ENCODE measurements at places on chromosomes 7 and 10.
A peak's percentile ranks its signal among the peaks of the same experiment; 100 is the strongest.

DNA sequence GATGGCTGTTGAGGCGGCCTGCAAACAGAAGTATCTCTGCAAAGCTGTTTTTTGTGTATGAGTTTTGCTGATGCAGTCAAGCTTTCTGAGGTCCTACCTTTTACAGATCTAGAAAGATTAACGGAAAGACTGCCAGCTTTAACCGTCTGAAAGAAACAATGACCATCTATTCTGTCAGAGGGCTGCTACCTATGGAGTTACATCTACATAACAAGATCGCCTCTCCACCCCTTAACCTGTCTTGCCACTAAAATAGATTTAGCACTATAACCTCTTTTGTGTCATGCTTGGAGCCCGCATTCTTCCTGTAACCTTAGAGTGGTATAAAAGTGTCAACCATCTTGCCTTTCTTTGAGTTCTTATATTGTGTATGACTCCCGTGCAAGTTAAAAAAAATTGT lies 291.2 kb downstream of the POM121L12 start:
- no peak for DNase-seq

DNA sequence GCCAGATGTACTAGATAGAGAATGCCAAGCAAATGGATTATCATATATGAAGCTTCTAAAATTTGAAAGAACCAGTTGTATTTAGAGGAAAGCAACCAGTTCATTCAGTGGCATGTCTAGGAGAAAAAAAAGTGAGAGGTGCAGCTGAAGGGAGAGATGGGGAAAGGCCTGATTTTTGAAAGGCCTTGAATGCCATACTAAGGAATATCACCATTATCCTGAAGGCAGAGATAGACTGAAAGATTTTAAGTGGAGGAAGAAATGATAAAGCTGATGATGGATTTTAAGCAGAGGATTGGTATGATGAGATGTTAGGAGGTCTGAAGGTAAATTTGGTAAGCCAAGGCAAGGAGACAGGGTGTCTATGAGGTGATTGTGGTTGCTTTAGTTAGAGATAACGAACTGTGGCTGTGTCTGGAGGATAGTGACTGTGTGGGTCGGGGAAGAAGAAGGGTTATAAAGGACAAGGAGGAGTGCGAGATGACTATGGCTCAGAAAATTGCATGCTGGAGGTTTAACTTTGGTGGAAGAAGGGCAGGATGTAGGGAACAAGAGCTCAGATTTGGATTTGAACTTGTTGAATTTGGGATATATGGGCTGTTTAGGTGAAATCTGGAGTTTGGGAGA lies 330.8 kb downstream of the EXOC4 start:
- no peak for DNase-seq

GRCh38 chr7:5050676-5051075 lies 5.0 kb downstream of the RBAK start:
- no peak for DNase-seq

GRCh38 chr10:50275650-50276235 lies 24.4 kb upstream of the ASAH2 start:
- DNase-seq = peak; percentile 31

GRCh38 chr7:29929018-29929807 lies 60.4 kb downstream of the SCRN1 start:
- no peak for DNase-seq

GRCh38 chr7:78444267-78444666 lies 645.7 kb downstream of the PHTF2 start:
- DNase-seq = no peak

GRCh38 chr7:16926283-16926682 lies 44.5 kb upstream of the AGR3 start:
- DNase-seq = peak; percentile 15

- no peak for DNase-seq
Observed at GRCh38 chr7:33888166-33888565, 17.2 kb upstream of the BMPER start.

DNA sequence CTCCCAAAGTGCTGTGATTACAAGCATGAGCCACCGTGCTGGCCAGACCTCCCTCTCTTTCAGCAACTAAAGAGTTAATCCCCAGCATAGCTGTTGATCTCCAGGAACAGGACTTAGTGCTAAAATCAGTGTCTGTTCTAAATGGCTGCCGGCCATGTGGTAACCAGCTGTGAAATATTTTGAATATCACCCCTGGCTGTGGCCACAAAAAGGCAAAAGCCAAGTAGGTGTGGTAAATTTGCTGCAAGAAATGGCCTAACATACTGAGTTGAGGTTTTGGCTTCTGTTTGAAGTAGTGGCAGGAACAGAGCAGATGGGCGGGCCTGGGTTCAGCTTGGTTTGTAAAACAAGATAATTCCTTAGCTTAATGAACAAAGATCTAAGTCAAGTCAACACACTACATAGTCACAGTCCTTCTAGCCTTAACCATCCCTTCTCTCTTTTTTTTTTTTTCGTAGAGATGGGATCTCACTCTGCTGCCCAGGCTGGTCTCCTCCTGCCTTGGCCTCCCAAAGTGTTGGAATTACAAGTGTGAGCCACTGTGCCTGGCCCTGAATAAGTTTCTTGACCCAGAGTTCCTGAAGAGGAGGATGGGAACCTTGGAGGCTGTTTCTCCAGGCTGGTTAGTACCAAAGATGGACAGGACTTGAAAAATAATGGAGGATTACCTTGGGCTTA lies 22.7 kb upstream of the AGFG2 start:
- peak; percentile 74 for DNase-seq

DNA sequence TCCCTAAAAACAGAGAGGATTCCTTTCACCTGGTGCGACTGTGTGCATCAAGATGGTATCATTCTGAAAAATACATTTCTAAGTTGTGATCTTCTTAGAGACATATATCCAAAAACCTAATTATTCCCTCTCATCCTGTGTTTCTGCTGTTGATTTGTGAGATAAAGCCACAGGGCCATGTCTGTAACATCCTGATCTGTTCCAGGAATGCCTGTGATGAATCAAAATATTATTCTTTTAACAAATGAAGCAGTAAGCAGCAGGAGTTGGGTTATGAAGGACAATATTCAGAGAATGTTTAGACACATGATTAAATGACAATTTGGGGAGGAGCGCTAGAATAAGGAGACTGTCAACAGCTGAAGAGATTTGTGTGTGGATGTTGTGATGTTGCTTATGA lies 731.4 kb downstream of the KCNMA1 start:
- DNase-seq = no peak

DNA sequence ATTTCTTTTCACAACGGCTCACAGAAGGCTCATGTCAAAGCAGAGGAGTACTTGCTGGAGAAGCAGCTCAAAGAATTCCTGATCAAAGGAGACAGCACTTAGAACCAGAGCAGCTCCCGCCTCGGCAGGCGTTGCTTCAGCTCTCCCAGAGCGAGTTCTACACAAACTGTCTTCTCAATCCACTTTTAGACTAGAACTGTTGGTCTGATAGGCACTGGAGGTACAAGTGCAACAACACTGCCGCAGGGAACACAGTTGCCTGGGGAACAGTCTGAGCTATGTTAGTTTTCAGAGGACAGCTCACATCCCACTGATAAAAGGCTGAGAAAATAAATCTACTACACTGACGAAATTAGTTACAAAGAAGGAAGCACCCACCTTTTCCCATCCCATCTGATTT lies 35.4 kb downstream of the CYTH3 start:
- DNase-seq = no peak

- no peak for DNase-seq
Observed at GRCh38 chr10:114320249-114321116, 81.4 kb downstream of the VWA2 start.

GRCh38 chr7:132298790-132299189 lies 277.5 kb downstream of the PLXNA4 start:
- no peak for DNase-seq

DNA sequence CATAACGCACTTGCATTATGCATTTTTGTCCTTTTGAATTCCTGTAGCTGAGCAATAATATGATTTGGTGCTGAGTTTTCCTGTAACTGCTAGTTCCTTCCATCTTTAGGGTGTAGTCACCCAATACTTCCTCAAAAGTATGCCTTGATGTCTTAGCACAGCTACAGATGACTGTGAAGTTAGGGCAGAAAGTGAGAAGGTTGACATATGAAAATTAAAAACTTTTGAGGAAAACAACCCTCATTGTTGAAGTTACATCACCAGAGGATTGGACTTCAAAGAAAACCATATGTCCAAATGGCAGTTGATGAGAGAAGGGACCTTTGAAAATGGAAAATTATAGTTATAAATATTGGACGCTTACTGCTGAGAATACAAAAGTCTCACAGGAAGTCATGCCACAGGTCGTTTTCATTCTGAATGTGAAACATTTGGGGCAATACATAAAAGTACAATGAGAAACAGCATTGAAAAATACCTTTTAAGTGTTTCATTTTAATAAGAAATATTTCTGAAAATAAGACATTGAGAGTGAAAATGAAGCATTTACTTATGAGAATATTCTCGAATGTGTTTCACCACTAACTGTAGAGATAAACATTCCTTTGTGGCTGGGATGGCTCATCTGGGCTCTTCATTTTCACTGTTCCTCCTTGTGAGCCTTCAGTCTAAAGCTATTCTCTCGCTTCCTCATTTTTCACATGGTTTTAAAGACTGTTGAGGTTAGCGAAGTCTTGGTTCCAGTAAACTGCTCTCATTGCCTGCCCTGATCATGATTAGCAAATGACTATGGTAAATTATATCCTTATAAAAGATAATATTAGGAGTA lies 61.4 kb upstream of the NME8 start:
- DNase-seq = peak; percentile 20

DNA sequence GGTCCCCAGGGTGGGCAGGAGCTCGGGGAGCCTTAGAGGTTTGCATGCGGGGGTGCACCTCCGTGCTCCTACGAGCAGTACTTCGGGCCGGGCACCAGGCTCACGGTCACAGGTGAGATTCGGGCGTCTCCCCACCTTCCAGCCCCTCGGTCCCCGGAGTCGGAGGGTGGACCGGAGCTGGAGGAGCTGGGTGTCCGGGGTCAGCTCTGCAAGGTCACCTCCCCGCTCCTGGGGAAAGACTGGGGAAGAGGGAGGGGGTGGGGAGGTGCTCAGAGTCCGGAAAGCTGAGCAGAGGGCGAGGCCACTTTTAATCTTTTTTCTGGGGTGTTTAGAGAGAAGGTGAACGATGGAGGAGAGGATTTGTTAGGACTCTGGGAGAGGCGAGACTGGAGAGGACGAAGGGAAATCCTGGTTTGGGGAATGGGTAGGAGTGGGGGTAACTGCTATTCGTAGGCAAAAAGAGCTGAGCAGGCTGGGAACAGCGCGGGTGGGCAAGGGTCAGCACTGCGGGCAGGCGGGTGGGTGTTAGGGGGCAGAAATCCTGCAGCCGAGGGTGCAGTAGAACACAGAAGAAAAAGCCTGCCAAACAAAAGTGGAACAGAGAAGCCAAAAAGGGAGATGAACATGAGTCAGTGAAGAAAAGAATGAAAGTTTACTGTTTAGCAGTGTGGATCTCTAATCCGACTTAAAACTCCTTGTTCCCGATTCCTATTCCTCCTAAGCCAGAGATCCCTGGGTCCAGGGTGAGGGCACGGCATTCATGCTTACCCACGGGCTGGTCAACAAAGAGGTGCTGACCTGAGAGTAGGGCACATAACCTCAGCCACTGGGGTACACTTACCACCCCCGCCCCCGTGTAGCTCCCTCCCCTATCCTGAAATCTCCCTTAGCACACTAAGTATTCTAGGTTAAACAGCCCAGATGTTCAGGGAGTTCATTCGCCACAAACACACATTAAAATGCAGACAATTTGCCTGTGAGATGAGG lies 26.9 kb downstream of the PRSS2 start:
- peak; percentile 58 for DNase-seq

- no peak for DNase-seq
Observed at GRCh38 chr7:128318691-128319090, 25.0 kb downstream of the RBM28 start.

DNA sequence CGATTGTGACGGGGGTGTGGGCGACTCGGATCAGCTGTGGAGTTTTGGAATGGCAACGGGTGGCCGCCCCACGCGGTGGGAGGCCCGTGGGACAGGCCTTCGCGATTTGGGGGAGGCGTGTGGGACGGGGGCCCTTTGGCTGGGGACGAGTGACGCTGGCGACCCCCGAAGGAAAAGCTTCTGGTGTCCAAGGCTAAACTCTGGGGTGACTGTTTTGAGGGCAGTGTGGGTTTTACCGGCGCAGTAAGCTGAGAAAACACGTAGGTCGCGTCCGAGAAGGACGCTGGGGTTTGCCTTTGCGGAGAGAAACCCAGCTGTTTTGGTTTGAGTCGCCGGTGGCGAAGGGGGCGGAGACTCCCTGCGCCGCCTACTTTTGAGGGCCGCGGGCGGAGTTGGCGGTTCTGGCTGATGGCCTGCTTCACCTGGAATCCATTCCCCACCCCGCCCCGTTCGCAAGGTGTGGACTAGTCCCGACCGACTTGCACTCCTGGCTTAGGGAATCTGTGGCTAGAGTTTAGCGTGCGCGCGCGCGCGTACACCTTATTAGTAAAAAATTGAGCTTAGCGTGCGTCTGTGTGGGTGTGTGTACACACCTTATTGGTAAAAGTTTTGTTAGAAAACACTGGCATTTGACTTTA lies 606 bp downstream of the TAX1BP1 start:
- DNase-seq = peak; percentile 89

GRCh38 chr7:24298696-24299095 lies 14.7 kb downstream of the NPY start:
- no peak for DNase-seq

- DNase-seq = no peak
Observed at GRCh38 chr10:105207476-105207995, 566.4 kb downstream of the SORCS3 start.

- no peak for DNase-seq
Observed at GRCh38 chr7:74027683-74028320, at the start of gene ELN. Gene ELN (plus strand): TSS chr7:74028173. CDS start chr7:74028188, 15 bp downstream.

- no peak for DNase-seq
Observed at GRCh38 chr7:485188-486081, 34.2 kb downstream of the PDGFA start.

DNA sequence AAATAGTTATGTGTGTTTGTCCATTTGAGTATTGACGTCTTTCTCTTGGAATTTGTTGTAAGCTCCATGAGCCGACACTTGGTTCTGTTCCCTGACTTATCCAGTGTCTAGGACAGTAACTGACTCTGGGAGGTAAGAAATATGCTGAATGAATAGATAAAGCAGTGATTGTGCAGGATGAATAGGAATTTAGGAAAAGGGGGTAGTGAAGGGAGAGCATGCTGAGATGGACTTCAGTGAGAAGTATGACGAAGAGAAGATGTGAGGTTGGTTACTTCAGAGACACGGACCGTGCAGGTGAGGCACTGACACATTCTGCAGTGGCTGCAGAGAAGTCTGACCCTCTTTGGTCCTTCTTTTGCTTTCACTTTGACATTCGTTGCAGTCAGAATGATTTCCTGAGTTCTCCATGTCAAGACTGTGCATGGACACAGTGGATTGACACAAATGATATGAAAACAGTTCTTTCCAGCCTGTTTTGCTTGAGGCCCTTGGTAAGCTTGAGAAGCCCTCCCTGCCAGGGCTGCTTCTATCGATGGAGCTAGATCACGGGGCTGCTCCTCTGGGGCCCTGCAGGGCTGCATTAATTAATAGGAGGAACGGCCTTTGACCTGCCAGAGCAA lies 261.5 kb upstream of the SORCS1 start:
- DNase-seq = no peak

- DNase-seq = no peak
Observed at GRCh38 chr7:157996359-157997079, 591.1 kb downstream of the PTPRN2 start.

- DNase-seq = no peak
Observed at GRCh38 chr7:44636041-44636584, 29.7 kb downstream of the OGDH start.
